ENCODE measurements at places on chromosomes 16 and 17. TPM values are rescaled to one million over a fixed set of nuclear protein-coding genes. Genes with fewer than 3 reads are reported as not detected.

DNA sequence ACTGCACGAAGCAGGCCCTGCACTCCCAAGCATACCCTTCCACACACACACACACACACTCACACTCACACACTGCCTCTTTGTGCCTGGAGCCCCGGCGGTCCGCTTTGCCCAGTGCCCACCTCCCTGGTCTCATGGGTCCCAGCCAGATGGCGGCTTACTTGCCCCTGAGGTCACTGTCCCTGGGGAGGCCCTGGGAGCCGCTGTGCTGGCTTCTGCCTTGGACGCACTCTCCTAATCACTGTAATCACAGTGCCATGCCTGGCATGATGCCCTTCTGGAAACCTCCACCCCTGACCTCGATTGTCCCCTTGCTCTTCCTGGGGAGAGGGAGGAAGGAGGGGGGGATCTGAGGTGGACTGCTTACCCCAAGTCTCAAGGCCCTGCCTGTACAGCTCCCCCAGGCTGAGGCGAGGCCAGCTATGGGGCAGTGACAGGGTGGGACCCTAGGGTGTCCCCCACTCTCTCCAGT, 36.0 kb downstream of the ARHGAP23 start:
- H3K27me3 ChIP-seq = peaks cover 4% of the 10 kb centered on the region
- no peak overlapping the region for H3K27ac ChIP-seq
- no peak overlapping the region for H3K4me3 ChIP-seq
- no peaks in the 10 kb centered on the region for H3K4me1 ChIP-seq
- no peak for DNase-seq

- H3K4me1 ChIP-seq = no peaks in the 10 kb centered on the region
- no peak for DNase-seq
- peaks cover 35% of the 10 kb centered on the region for H3K27me3 ChIP-seq
- no peak overlapping the region for H3K27ac ChIP-seq
- H3K4me3 ChIP-seq = no peak overlapping the region
Measured at GRCh38 chr17:57772774-57773173, 27.7 kb upstream of the CCDC182 start.

GRCh38 chr16:2085669-2086068, 37.9 kb downstream of the TSC2 start:
- no peaks in the 10 kb centered on the region for H3K4me1 ChIP-seq
- no peaks in the 10 kb centered on the region for H3K27me3 ChIP-seq
- no peak overlapping the region for H3K4me3 ChIP-seq
- no peak for DNase-seq
- no peak overlapping the region for H3K27ac ChIP-seq

GRCh38 chr16:5377280-5377898, 279.8 kb upstream of the EEF2KMT start:
- H3K4me3 ChIP-seq = no peak overlapping the region
- no peaks in the 10 kb centered on the region for H3K36me3 ChIP-seq

DNA sequence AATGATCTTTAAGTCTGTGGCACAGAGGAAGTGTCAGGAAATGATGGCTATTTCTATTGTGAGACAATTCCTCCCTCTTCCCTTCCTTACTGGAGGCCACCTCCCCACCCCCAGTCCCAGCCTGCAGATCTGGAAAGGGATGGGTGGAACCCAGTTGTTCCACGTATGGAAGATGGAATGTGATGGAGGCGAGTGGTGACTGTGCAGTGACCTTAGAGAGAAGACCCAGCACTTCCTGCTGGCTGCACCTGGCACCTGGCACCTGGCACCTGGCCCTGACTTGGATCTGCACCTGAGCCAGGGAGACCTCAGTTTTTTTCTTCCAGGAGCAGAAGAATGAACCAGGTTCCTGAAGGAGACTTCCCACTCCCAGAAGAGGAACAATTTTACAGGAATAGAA, 33.0 kb upstream of the TMC5 start:
- DNase-seq = no peak
- peaks cover 15% of the 10 kb centered on the region for H3K4me1 ChIP-seq
- peaks cover 10% of the 10 kb centered on the region for H3K27me3 ChIP-seq
- H3K36me3 ChIP-seq = no peaks in the 10 kb centered on the region
- no peak overlapping the region for H3K4me3 ChIP-seq

- H3K4me1 ChIP-seq = peaks cover 90% of the 10 kb centered on the region
- no peak for DNase-seq
- peaks cover 15% of the 10 kb centered on the region for H3K36me3 ChIP-seq
- peak overlapping the region; percentile 89 for H3K27ac ChIP-seq
- no peaks in the 10 kb centered on the region for H3K27me3 ChIP-seq
Measured at GRCh38 chr17:78723957-78724356, 58.1 kb downstream of the CYTH1 start.

GRCh38 chr17:77572851-77573250, 385.7 kb upstream of the TNRC6C start:
- H3K27me3 ChIP-seq = peaks cover 17% of the 10 kb centered on the region
- no peaks in the 10 kb centered on the region for H3K36me3 ChIP-seq
- no peak overlapping the region for H3K4me3 ChIP-seq

- peak; percentile 39 for DNase-seq
- H3K4me3 ChIP-seq = no peak overlapping the region
- peaks cover 4% of the 10 kb centered on the region for H3K36me3 ChIP-seq
- H3K27me3 ChIP-seq = no peaks in the 10 kb centered on the region
- peak overlapping the region; percentile 29 for H3K27ac ChIP-seq
Measured at GRCh38 chr17:57468932-57469775, 212.8 kb downstream of the MSI2 start.

DNA sequence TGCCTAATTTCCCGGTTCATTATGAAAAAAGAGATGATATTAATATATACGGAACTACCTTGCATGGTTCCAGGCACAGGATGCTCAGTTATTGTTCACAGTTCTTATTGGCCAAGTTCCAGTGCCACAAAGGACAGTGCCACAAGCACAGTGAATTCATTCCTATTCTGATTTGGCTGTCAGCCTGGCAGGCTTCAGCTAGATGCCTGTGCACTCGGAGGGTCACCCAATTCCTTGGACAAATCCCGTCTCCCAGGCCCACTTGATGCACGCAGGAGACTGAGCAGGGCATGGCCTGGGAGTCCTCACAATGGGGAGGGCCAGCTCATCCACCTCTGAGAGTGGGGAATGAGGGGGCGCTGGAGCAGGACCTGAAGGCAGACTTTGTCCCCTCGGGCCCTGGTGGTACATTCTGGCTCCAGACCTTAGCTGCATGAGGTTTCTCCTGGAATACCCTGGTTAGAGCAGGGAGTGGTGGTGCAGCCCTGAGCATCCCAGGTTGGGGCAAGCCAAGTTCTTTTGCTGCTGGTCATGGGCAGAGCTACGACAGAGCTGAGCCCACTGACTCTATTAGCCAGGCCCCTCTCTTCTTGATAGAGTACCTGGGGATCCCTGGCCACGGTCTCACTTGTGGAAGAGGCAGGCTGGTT, 41.4 kb downstream of the MIS12 start:
- H3K27ac ChIP-seq = peak overlapping the region; percentile 79
- H3K4me3 ChIP-seq = no peak overlapping the region
- DNase-seq = no peak
- H3K4me1 ChIP-seq = peaks cover 15% of the 10 kb centered on the region
- peaks cover 30% of the 10 kb centered on the region for H3K36me3 ChIP-seq

DNA sequence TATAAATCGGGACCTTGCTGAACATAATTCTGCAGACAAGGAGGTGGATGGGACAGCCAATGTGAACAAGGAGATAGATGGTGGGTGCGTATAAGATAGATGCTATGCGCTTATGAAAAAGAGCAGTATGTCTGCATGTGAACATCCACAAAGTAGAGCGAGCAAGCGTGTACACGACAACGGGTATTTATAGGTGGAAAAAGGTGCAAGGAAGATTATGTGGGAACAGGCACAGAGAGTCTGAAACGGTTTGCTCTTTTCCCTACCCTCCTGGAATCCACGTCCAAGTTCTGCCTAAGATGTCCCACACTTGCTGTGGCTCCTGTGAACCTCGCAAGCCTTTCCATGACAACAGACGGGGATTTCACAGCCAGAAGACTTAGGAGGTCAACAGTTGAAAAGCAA, 43.0 kb downstream of the SNX11 start:
- no peaks in the 10 kb centered on the region for H3K4me1 ChIP-seq
- H3K4me3 ChIP-seq = no peak overlapping the region
- no peaks in the 10 kb centered on the region for H3K27me3 ChIP-seq
- peaks cover 7% of the 10 kb centered on the region for H3K36me3 ChIP-seq
- DNase-seq = no peak

- no peaks in the 10 kb centered on the region for H3K36me3 ChIP-seq
- H3K4me1 ChIP-seq = no peaks in the 10 kb centered on the region
- no peak overlapping the region for H3K27ac ChIP-seq
- H3K4me3 ChIP-seq = no peak overlapping the region
- peak; percentile 79 for DNase-seq
- peaks cover 1% of the 10 kb centered on the region for H3K27me3 ChIP-seq
Measured at GRCh38 chr17:72556944-72557826, 436.4 kb downstream of the SOX9 start.

- H3K27me3 ChIP-seq = peaks cover 8% of the 10 kb centered on the region
- peaks cover 3% of the 10 kb centered on the region for H3K4me1 ChIP-seq
- H3K27ac ChIP-seq = no peak overlapping the region
- H3K4me3 ChIP-seq = no peak overlapping the region
- H3K36me3 ChIP-seq = no peaks in the 10 kb centered on the region
- no peak for DNase-seq
Measured at GRCh38 chr16:13992976-13993375, 73.0 kb downstream of the ERCC4 start.

GRCh38 chr17:17919169-17920107, 52.8 kb downstream of the TOM1L2 start:
- H3K27me3 ChIP-seq = no peaks in the 10 kb centered on the region
- H3K4me1 ChIP-seq = peaks cover 6% of the 10 kb centered on the region
- H3K27ac ChIP-seq = no peak overlapping the region
- DNase-seq = peak; percentile 78
- no peaks in the 10 kb centered on the region for H3K36me3 ChIP-seq

DNA sequence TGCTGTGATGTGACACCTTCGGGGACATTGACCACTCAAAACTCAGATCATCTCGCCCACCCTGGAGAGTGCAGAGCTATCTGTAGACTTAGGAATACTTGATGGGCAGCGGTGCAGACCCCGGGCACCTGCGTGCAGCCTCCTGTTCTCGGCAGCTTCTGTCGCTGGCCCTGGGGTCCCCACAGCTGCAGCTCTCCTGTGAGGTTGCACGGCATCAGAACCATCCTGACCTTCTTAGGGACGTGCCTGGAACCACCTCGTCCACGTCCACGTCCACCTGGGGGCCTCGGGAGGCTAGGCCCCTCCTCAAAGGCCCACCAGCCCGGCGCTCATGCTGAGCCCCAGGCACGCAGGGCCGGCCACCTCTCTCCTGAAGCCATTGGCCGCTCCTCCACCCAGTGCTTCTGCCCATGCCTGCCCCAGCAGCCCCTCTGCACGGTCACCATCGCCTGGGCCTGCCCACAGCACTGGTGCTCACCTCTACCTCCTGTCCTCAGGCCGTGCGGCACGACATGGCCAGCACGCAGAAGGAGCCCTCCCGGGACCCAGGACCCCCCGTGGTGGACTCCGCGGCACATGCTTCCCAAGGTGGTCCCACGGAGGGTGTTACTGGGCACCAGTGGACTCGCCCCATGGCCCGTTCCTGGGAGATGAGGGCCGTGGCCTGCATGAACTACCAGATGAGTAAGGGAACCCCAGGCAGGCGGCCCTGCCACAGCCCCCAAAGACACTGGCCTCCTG, 2.3 kb upstream of the WFIKKN1 start:
- H3K36me3 ChIP-seq = no peaks in the 10 kb centered on the region
- DNase-seq = no peak
- H3K4me3 ChIP-seq = no peak overlapping the region
- H3K27ac ChIP-seq = no peak overlapping the region
- H3K27me3 ChIP-seq = no peaks in the 10 kb centered on the region

GRCh38 chr17:78014646-78015045, 56.1 kb downstream of the TNRC6C start:
- no peak overlapping the region for H3K27ac ChIP-seq
- peaks cover 27% of the 10 kb centered on the region for H3K4me1 ChIP-seq
- no peaks in the 10 kb centered on the region for H3K27me3 ChIP-seq

DNA sequence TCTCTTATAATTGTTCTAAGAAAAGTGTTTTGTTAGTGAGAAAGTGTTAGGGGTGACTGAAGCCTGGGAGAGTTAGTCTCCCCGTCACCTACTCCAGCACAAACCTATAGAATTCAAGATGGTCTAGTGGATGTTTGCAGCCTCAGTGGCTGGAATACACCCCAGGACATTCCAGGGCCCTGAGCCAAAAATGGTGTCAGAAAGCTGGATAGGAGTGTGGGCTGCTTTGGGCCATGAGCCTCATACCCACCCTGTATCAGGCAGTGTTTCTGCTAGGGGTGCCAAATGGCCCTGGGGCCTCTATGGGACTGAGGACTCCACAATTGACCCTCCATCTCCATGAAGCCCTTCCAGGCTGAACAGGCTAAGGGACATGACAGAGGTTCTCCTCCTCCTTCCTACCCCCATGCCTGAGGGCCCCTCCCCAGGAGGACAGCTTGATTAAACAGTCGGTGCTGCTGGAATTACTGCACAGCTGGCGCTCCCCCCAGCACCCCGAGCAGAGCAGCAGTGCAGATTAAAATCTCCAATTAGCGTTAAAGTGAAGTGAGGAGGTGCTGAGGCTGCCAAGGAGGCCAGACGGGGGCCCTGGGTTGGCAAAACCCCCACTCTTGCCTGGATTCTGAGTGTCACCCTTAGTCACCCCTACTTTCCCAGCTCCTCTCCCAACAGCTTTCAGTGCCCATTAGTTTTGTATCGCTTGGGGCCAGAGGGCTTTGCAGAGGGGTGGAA, 59.1 kb downstream of the NEUROD2 start:
- H3K27ac ChIP-seq = no peak overlapping the region
- peaks cover 26% of the 10 kb centered on the region for H3K36me3 ChIP-seq
- H3K27me3 ChIP-seq = no peaks in the 10 kb centered on the region
- no peak for DNase-seq

RASL10B gene
- total RNA-seq = 0.26 TPM

KIF18B gene
- 36.2 TPM for total RNA-seq

PKMYT1 gene
- 123 TPM for total RNA-seq

HIC1 gene
- total RNA-seq = 13.2 TPM

PARD6A gene
- 11.5 TPM for total RNA-seq

CA7 gene
- total RNA-seq = not detected

CD300H gene
- not detected for total RNA-seq

CDH5 gene
- not detected for total RNA-seq

IGF2BP1 gene
- 0.29 TPM for total RNA-seq

Measured in activated CD4-positive, alpha-beta memory T cell treated with anti-CD3 and anti-CD28 coated beads for 36 hours (primary cell).